ENCODE measurements at places on chromosomes 1 and 21. TPM values are rescaled to one million over a fixed set of nuclear protein-coding genes. Genes with fewer than 3 reads are reported as not detected.

DNA sequence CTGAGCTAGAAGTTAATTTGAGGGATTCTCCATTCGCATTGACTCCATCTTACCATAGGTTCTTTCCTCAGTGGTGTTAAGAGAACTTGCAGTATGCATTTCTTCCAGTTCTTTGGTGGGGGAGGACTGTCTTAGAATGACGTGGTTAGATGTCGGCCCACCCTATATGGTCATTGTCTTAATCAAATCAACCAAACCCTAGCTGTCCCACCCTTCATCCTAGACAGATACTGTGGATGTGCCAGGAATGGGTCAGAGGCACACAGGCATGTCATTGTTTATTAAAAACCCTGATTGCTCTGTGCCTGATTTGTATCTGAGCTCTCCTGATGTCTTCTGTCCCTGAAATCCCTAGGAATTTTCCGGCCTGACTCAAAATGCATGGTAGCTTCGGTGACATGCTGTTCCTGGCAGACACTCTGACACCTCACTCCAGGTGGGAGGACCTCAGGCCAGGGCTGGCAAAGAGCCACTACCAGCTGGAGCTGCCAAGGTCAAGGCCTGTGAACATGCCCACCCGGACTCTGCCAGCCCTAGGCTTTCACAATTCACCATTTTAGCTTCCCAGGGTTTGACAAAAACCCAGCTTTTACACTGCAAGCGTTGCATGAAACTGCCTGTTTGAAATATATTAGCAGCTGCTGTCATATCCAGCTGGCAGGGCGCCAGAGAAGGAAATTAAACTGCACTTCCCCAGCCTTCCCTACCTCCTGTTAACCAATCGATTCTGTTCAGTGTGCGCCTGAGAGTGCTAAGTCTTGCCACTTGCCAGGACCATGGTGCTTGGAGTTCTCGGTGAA is 134.0 kb downstream of the FAM78B start:
- DNase-seq: no peak
- no peaks in the 10 kb centered on the region for H3K4me1 ChIP-seq
- no peak overlapping the region for H3K4me3 ChIP-seq
- H3K36me3 ChIP-seq: no peaks in the 10 kb centered on the region

DNA sequence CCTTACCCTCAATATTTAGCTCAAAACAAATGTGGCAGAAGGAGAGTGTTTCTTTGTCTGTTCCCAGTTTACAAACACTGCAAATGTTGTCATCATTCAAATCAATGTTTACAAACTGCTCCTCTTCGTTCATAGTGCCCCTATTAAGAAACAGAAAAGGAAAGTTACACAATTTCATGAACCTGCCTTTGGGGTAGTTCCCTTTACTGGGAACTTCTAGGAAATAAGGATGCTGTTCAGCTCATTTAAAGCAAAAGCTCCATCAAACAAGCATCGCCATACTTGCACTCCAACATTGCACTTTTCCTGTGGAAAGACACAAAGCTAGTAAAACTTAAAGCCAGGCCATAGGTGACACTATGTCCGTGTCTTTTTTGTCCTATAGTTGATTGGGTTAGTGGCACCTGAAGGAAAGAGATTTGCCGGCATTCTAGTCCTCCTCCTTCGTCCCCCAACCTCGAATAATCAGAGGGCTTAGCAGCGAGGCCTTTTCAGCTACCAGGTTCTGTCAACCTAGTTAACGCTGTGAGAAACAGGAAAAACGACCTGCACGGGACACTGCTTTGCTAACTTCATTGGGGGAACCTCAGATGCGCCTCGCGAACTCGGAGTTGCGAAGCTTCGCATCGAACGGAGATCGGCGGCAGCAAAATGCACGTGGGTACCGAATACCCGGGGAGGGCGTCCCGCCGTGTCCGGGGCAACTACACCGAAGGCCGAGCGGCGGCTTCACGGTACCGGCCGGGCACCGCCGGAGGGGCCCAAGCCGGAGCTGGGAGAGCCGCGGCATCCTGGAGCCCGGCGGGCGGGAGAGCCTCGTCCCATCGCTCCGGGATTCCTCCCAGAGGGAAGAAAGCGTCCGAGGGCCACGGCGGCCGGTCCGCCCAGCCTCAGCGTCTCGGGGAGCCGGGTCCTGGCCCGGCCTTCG is 706 bp downstream of the C21orf91 start:
- peak; percentile 54 for DNase-seq
- peak overlapping the region; percentile 92 for H3K4me3 ChIP-seq
- H3K4me1 ChIP-seq: no peaks in the 10 kb centered on the region
- H3K36me3 ChIP-seq: no peaks in the 10 kb centered on the region
- H3K27ac ChIP-seq: no peak overlapping the region
- H3K27me3 ChIP-seq: no peaks in the 10 kb centered on the region

GRCh38 chr1:202086579-202087350 is 36.0 kb upstream of the GPR37L1 start:
- no peak overlapping the region for H3K4me3 ChIP-seq
- DNase-seq: no peak
- H3K4me1 ChIP-seq: no peaks in the 10 kb centered on the region
- no peaks in the 10 kb centered on the region for H3K36me3 ChIP-seq
- H3K27ac ChIP-seq: no peak overlapping the region

DNA sequence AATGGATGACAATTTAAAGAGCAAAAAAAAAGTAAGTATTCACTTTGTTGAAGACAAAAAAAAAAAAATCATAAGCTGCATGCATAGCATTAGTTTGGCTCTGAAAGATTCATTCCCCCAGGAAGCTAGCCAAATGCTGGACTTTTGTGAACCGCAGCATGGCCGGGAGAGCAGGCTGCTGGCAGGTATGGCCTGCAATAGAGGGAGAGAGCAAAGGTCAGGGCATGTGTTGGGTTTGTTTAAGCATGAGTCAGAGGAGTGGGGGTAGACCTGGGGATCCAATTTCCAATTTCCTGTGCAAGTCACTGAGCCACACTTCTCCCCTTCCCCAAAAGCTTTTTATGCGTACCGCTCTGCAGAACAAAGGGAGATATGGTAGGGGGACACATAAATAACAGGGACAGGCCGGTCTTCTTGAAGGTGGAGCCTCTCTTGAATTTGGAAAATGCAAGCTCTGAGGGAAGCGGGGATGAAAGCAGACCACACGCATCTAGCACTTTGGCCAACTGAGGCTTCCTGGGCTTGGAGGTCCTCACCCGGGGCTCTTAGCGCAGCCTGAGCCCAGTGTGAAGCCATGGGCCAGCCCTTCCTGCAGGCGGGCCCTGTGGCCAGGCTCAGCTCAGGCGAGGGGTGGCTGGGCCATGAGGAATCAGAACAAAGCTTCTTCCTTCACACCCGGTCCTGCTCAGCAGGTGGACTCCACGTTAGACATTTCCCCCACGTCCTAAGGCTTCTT is 171.1 kb downstream of the TOMM20 start:
- H3K36me3 ChIP-seq: no peaks in the 10 kb centered on the region
- no peak for DNase-seq
- H3K27me3 ChIP-seq: no peaks in the 10 kb centered on the region
- H3K4me3 ChIP-seq: no peak overlapping the region

GRCh38 chr1:117271129-117271528 is 60.4 kb upstream of the VTCN1 start:
- H3K27ac ChIP-seq: no peak overlapping the region
- H3K36me3 ChIP-seq: no peaks in the 10 kb centered on the region
- no peaks in the 10 kb centered on the region for H3K27me3 ChIP-seq
- no peak overlapping the region for H3K4me3 ChIP-seq
- H3K4me1 ChIP-seq: no peaks in the 10 kb centered on the region
- DNase-seq: no peak

GRCh38 chr1:178819123-178819522 is 51.8 kb downstream of the ANGPTL1 start:
- no peak for DNase-seq
- H3K27me3 ChIP-seq: no peaks in the 10 kb centered on the region
- no peak overlapping the region for H3K4me3 ChIP-seq
- no peaks in the 10 kb centered on the region for H3K36me3 ChIP-seq
- no peak overlapping the region for H3K27ac ChIP-seq

DNA sequence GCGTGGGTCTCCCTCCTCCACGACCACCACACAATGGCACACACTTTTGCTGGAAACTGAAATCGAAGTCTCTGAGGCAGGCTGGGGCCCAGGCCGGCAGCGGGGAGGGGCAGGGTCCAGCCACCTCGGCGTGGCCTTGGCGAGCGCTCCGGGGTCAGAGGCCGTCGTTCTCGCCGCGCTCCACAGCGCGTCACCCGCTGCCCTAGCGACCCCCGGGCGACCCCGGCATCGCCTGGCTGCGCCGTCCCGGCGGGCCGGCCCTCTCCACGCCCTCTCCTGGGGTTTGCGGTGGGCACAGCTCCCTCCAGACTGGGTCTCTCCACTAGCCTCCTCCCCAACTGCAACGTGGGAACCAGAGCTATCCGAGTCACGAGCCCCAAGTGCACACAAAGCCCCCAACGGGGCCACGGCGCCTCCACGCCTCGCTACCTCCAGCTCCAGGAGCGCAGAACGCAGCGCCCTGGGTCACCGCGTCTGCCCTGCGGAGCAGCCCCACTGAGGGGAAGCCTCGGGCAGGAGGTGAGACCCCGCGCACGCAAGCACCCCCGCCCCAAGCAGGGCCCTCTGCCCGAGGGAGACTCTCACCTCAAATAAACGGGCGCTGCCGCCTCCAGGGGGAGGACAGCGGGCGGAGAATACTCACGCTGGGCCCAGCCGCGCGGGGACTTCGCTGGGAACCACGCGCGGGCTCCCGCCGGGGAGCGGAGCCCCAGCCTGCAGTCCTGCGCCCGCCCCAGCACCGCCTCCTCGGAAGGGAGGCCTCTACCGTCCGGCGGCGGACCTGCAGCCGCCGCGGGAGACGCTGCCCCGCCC is 134.0 kb upstream of the BARHL2 start:
- no peaks in the 10 kb centered on the region for H3K36me3 ChIP-seq
- peak overlapping the region; percentile 46 for H3K4me3 ChIP-seq
- H3K27me3 ChIP-seq: no peaks in the 10 kb centered on the region
- no peaks in the 10 kb centered on the region for H3K4me1 ChIP-seq
- peak; percentile 94 for DNase-seq

DNA sequence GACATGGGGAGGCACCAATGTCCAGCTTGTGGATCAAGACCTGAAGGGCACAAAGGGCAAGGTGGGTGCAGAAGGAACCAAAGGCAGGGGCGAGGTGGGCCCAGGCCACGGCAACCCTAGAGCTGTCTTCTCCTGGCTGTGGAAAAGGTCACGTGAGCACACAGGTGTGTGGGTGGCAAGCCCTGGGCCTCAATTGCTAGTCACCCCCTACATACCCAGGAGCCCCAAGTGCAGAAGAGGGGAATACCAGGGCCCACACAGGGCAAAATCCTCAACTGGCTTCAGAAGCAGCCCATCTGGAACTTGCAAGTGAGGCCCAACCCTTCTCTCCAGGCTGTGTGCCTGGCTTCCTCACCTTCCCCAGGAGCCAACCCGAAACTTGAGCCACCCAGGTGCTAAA is 25.6 kb downstream of the ZBTB17 start:
- no peak overlapping the region for H3K4me3 ChIP-seq
- H3K36me3 ChIP-seq: no peaks in the 10 kb centered on the region
- peaks cover 6% of the 10 kb centered on the region for H3K4me1 ChIP-seq
- H3K27ac ChIP-seq: peak overlapping the region; percentile 96

- H3K36me3 ChIP-seq: no peaks in the 10 kb centered on the region
- no peak overlapping the region for H3K27ac ChIP-seq
- peaks cover 2% of the 10 kb centered on the region for H3K4me1 ChIP-seq
Measured at GRCh38 chr1:167429612-167430011, 88.7 kb downstream of the CD247 start.

- H3K36me3 ChIP-seq: no peaks in the 10 kb centered on the region
- no peak overlapping the region for H3K4me3 ChIP-seq
- no peaks in the 10 kb centered on the region for H3K27me3 ChIP-seq
- no peak for DNase-seq
- no peak overlapping the region for H3K27ac ChIP-seq
Measured at GRCh38 chr1:221227872-221228337, 348.7 kb downstream of the HLX start.

GRCh38 chr1:246454655-246455054 is 52.4 kb downstream of the SMYD3 start:
- H3K27me3 ChIP-seq: no peaks in the 10 kb centered on the region
- peaks cover 5% of the 10 kb centered on the region for H3K4me1 ChIP-seq
- H3K4me3 ChIP-seq: no peak overlapping the region
- no peaks in the 10 kb centered on the region for H3K36me3 ChIP-seq
- no peak for DNase-seq

- no peaks in the 10 kb centered on the region for H3K4me1 ChIP-seq
- H3K27me3 ChIP-seq: no peaks in the 10 kb centered on the region
- no peak for DNase-seq
- no peaks in the 10 kb centered on the region for H3K36me3 ChIP-seq
- H3K4me3 ChIP-seq: no peak overlapping the region
Measured at GRCh38 chr1:23004112-23004511, 11.5 kb downstream of the TEX46 start.

GRCh38 chr1:162699366-162699765 is 67.1 kb downstream of the DDR2 start:
- H3K27ac ChIP-seq: no peak overlapping the region
- no peaks in the 10 kb centered on the region for H3K27me3 ChIP-seq
- no peaks in the 10 kb centered on the region for H3K4me1 ChIP-seq
- no peak overlapping the region for H3K4me3 ChIP-seq
- no peaks in the 10 kb centered on the region for H3K36me3 ChIP-seq
- no peak for DNase-seq

DNA sequence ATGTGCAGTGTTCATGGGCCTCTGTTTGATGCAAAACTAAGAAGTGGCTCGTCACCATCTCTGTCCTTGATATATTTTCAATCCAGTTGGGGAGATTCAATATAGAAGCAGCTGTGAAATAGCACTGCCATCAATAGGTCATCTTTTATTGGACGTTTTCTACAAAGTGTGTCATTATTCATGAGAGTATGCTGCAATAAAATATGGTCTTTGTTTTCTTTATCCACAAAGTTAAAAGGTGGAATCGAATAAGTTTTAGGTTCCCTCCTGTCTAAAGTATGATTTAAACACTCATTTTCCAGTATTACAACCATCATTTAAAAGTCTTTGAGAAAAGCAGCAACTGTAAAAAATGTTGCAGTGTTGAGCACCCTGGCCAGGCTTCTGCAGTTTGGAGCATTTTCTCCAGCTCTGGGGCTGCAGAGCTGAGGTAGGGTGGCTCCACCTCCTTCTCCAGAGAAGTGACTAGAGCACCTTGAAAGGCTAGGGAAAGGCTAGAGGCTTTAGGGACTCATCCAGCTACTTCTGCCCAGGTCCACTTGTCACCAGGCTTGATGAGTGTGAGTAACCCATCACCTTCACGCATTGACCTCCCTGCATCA is 56.5 kb upstream of the DNAH14 start:
- H3K4me3 ChIP-seq: no peak overlapping the region
- H3K27ac ChIP-seq: no peak overlapping the region
- H3K27me3 ChIP-seq: no peaks in the 10 kb centered on the region
- DNase-seq: no peak
- H3K4me1 ChIP-seq: no peaks in the 10 kb centered on the region

DNA sequence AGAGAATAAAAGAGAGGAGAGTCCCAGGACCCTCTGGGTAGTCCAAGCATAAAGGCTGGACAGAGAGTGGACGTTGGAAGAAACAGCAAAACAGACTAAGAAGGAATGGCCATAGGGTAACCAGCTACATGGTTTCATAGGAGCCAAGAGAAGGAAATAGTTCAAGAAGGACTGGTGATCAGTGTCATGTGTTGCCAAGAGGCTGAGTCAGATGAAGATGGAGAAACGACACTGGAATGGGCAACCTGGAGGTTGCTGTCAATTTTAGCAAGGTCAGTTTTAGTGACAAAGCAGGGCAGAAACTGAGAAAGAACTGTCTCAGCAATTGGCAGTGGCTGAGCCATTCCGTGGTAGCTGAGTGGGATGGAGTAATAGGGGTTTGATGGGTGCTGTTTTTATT is 41.4 kb downstream of the HMGB4 start:
- no peak overlapping the region for H3K4me3 ChIP-seq
- no peaks in the 10 kb centered on the region for H3K36me3 ChIP-seq
- H3K27ac ChIP-seq: no peak overlapping the region
- no peak for DNase-seq
- no peaks in the 10 kb centered on the region for H3K4me1 ChIP-seq
- H3K27me3 ChIP-seq: no peaks in the 10 kb centered on the region

PPOX gene
- total RNA-seq: 30.9 TPM

DMBX1 gene
- total RNA-seq: not detected

CFAP141 gene
- not detected for total RNA-seq
